ENCODE measurements at places on chromosomes 1 and 21. TPM values are rescaled to one million over a fixed set of nuclear protein-coding genes. Genes with fewer than 3 reads are reported as not detected.

GRCh38 chr1:29789221-29789909 is 553.0 kb downstream of the PTPRU start:
- H3K4me1 ChIP-seq = no peaks in the 10 kb centered on the region
- DNase-seq = no peak
- H3K36me3 ChIP-seq = no peaks in the 10 kb centered on the region
- H3K27ac ChIP-seq = no peak overlapping the region

DNA sequence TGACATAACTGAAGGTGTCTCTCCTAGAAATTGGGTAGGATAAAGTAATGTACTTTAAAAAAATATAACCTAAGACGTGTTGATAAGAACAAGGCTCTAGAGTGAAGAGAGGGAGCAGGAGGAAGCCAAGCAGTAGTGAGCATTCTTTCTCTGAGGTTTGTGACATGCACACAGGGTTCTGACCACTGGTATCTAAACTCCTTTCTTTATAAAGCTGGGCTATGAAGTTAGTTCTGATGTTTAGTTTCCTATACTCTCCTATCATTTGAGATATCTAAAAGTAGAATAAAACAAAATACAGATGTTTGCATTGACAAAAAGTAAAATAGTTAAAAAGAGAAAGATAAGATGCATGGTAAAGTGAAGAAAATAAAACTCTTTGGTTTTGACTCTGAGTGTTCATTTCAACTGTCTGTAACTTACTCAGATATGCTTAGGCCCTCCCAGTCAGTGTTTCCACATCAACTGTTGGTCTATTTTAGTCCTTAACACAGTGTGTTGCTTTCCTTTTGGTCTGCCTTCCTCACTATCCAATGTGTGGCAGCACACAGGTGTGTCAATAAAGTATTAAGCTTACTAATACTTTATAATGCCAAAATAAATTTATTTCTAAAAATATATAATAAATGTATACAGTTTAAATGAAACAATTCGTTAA is 543.5 kb downstream of the PTPRC start:
- no peak for DNase-seq
- no peak overlapping the region for H3K27ac ChIP-seq
- no peaks in the 10 kb centered on the region for H3K36me3 ChIP-seq
- no peak overlapping the region for H3K4me3 ChIP-seq

GRCh38 chr1:107141491-107142126 is 770 bp downstream of the NTNG1 start:
- H3K4me1 ChIP-seq = peaks cover 3% of the 10 kb centered on the region
- H3K27ac ChIP-seq = no peak overlapping the region
- peak; percentile 24 for DNase-seq
- no peaks in the 10 kb centered on the region for H3K36me3 ChIP-seq

DNA sequence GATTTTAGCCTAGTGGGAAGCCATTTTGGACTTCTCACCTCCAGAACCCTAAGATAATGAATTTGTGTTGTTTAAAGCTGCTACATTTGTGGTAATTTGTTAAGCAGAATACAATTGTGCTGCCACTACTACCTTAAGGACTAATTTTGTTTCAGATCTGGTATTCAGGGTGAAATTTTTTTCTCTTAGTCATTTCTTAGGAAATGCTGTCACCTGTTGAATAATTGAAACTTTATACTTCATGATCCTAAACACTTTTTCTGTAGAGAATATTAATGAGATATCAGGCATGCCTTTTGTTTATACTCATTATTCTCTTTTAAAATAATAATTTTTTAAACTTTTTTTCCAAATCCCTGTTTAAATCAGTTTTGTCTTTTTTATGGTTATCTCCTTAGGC is 246.8 kb downstream of the TGFB2 start:
- no peaks in the 10 kb centered on the region for H3K4me1 ChIP-seq
- H3K36me3 ChIP-seq = no peaks in the 10 kb centered on the region
- no peak for DNase-seq
- H3K27me3 ChIP-seq = no peaks in the 10 kb centered on the region

DNA sequence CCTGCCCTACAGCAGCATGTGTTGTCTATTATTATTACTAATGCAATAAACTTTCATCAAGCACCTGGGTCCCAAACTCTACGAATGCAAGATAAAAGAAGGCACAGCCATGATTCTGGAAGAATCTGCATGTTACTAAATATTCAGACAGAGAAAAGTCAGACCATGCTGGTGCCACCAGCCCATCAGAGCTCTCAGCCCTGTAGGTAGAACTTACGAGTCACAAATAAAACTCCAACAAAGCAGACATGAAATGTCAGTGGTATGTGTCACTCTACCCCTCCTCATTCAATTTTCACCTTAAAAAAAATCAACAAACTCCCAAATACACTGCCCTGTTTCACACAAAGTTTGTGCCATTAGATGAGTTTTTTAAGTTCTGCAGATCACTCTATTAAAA is 62.4 kb upstream of the TIAM1 start:
- H3K27ac ChIP-seq = no peak overlapping the region
- H3K4me3 ChIP-seq = no peak overlapping the region
- H3K4me1 ChIP-seq = no peaks in the 10 kb centered on the region
- no peak for DNase-seq
- no peaks in the 10 kb centered on the region for H3K27me3 ChIP-seq
- no peaks in the 10 kb centered on the region for H3K36me3 ChIP-seq

GRCh38 chr21:43361493-43362296 is 65.2 kb downstream of the SIK1 start:
- H3K4me3 ChIP-seq = peak overlapping the region; percentile 54
- DNase-seq = peak; percentile 77
- no peaks in the 10 kb centered on the region for H3K36me3 ChIP-seq
- no peaks in the 10 kb centered on the region for H3K27me3 ChIP-seq

GRCh38 chr1:183186841-183187240 is 777 bp downstream of the LAMC2 start:
- no peak overlapping the region for H3K4me3 ChIP-seq
- no peaks in the 10 kb centered on the region for H3K36me3 ChIP-seq
- H3K27me3 ChIP-seq = no peaks in the 10 kb centered on the region
- DNase-seq = no peak
- H3K27ac ChIP-seq = no peak overlapping the region
- H3K4me1 ChIP-seq = peaks cover 3% of the 10 kb centered on the region

GRCh38 chr1:226945106-226945857 is 5.2 kb downstream of the COQ8A start:
- H3K27me3 ChIP-seq = no peaks in the 10 kb centered on the region
- no peak overlapping the region for H3K27ac ChIP-seq
- peaks cover 30% of the 10 kb centered on the region for H3K4me1 ChIP-seq
- H3K36me3 ChIP-seq = no peaks in the 10 kb centered on the region

DNA sequence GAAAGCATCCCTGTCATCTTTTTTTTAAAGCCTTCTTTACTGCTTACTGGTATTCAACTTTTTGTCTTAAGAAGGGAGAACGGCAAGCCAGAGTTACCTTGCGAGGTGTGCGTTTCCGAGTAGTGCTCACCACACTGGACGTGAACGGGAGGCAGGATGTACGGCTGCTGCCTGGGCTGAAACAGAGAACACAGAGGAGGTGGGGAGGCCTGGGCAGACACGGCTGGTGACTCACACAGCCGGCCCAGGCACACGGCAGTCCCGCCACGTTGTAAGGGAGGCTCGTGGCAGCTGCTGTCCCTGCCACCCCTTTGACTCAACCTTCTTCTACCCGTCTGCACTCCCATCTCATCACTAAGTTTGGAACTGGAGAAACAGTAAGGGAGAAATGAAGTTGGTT is 105.8 kb downstream of the SMYD2 start:
- peak; percentile 34 for DNase-seq
- H3K4me1 ChIP-seq = no peaks in the 10 kb centered on the region
- no peaks in the 10 kb centered on the region for H3K27me3 ChIP-seq

DNA sequence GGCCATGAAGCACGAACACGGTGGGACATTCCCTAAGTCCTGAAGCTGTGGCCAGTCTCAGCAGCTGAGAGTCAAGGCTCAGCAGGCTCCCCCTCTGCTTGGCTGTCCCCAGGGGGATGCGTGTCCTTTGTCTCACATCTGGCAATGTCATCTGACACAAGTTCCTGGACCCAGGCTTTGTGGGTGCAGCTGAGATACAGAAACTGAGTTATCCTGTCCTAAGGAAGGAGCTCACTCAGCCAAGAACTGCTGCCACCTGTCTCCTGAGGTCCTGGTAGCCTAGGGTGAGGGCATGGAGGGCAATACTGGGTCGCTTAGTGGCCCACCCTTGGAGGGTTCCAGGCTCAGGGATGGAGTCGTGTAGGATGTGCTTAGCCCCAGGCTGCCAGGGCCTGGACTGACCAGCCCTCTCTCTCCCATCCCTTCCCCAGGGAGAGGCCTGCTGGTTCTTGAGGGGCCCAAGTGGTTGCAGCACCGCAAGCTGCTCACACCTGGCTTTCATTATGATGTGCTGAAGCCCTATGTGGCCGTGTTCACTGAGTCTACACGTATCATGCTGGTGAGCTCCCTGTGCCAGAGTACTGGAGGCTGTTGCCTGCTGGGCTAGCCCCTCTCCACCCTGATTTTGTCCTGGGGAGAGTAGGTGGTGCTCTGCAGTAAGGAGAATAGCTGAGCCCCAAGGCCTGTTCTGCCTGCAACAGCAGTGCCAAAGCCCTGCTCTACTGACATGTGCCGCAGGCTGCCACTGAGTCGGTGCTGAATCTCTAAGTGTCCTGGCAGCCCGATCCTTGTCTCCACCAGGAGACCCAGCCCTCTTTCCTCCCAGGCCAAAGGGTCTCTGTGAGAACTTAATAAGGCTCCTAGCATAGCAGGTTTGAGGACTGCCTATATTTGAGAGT is 13.5 kb downstream of the CYP4B1 start:
- DNase-seq = no peak
- H3K27me3 ChIP-seq = no peaks in the 10 kb centered on the region
- no peak overlapping the region for H3K27ac ChIP-seq
- H3K4me3 ChIP-seq = no peak overlapping the region
- no peaks in the 10 kb centered on the region for H3K36me3 ChIP-seq

DNA sequence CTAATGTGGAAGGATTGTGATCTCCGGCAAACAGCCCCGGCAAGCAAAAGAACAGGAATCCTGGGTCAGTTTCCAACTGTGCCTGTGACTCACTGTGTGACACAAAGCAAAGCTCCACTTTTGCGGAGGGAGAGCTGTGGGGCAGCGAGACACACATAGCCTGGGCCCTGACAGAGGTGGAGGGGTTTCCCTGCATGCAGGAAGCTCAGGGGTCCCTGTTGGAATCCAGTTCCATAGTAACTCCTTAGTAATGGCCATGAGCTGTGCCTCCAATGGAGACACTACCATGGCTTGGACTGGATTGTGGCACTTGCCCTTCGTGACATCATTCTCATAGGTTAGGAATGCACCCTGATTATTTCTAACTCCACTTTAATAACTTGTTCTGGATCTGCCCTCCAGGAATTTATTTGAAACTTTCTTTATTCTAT is 47.0 kb upstream of the ATF3 start:
- no peak for DNase-seq
- no peaks in the 10 kb centered on the region for H3K27me3 ChIP-seq
- H3K4me3 ChIP-seq = no peak overlapping the region
- H3K27ac ChIP-seq = no peak overlapping the region
- peaks cover 7% of the 10 kb centered on the region for H3K4me1 ChIP-seq

DNA sequence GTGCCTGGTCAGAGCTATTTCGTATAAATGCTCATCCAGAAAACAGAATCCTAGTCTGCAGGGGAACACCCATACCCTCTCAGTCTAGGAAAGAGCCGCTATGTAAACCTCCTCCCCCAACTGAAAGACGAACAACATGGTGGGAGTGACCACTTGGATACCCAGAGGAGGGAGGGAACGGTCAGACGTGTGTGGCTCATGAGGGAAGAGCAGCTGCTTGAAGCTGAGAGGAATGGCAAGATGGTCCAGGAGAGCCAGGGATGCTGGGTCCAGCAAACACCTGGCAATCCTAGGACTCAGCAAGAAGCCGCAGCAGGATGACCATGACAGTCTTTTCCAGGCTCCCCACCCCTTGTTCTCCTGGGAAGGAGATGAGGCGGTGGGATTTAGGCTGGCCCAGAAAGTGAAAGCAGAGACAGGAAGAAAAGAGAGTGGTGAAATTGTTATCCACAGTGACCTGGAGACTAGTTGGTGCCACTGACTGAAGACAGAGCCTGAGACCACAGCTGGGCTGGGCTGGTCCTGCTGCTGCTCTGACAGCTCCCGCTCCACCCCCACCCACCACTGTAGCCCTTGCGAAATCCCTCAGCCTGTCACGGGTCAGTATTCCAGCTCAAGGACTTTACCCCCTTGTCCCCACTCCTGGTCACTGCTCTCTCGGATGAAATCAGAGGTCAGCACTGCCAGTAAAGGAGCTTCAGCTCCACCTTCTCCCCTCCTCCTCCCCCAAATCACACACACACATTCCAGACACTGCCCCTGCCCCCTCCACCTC is 3.6 kb downstream of the CERS2 start:
- no peak for DNase-seq
- no peaks in the 10 kb centered on the region for H3K27me3 ChIP-seq
- no peak overlapping the region for H3K4me3 ChIP-seq
- peak overlapping the region; percentile 92 for H3K27ac ChIP-seq
- H3K4me1 ChIP-seq = peaks cover 26% of the 10 kb centered on the region

The LIN28A gene
- not detected for total RNA-seq

The APOBEC4 gene
- total RNA-seq = not detected

The IARS2 gene
- total RNA-seq = 30.1 TPM

The UBL4B gene
- not detected for total RNA-seq

The HES3 gene
- total RNA-seq = not detected

The OR6N1 gene
- total RNA-seq = not detected
